ENCODE measurements at places on chromosomes 12 and 14.

DNA sequence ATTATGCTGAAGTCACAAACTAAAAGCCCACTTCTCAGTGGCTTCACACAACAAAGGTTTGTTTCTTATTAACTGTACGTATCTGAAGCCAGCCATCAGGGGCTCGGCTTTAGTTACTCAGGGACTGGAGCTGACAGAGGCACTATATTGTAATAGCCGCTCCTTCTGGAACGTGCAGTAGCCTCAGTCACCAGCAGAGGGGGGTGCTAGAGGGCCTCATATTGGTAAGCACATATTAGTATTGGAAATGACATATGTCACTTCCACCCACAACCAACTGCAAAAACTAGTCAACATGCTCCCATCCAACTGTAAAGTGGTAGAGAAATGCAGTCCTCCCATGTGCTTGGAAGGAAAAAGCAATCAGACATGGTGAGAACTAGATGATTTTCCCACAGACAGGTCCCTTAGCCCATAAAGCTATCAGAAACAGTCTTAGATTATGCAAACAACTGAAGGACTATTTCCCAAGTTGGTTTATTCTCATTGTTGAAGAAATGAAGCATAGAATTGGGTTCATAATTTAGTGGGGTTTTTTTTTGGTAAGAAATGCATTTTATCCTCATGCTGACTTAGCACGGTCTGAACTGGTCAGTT is 183.6 kb upstream of the G2E3 start:
- peak; percentile 65 for DNase-seq

DNA sequence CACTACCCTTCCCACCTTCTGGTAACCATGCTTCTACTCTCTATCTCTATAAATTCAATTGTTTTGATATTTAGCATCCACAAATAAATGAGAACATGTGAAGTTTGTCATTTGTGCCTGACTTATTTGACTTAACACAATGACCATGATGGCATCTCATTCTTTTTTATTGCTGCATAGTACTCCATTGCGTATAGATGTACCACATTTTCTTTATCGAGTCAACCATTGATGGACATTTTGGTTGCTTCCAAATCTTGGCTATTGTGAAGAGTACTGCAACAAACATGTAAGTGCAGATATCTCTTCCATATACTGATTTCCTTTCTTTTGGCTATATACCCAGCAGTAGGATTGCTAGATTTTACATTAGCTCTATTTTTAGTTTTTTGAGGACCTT is 73.6 kb downstream of the PTPRQ start:
- no peak for DNase-seq

DNA sequence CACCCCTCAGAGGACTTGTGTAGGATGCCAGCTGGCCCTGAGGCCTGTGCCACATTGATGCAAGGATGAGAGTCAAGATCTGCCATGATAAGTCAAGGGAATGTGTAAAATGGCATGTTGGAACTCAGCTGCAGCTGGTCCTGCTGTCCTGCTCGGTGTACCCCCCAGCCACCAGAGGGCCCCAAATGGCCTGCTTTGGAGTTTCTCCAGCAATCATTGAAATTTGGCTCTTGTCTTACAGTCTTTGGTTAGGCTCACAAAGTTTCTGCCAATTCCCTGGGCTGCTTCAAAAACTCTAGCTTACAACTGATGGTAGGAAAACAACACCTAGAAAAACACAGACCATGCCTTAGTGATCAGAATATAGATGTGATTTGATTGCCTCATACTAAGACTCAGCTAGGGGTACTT is 76.8 kb downstream of the HSD17B6 start:
- peak; percentile 67 for DNase-seq

- DNase-seq: no peak
These were observed 101.6 kb downstream of the TSPAN9 start for GRCh38 chr12:3178671-3179313.

DNA sequence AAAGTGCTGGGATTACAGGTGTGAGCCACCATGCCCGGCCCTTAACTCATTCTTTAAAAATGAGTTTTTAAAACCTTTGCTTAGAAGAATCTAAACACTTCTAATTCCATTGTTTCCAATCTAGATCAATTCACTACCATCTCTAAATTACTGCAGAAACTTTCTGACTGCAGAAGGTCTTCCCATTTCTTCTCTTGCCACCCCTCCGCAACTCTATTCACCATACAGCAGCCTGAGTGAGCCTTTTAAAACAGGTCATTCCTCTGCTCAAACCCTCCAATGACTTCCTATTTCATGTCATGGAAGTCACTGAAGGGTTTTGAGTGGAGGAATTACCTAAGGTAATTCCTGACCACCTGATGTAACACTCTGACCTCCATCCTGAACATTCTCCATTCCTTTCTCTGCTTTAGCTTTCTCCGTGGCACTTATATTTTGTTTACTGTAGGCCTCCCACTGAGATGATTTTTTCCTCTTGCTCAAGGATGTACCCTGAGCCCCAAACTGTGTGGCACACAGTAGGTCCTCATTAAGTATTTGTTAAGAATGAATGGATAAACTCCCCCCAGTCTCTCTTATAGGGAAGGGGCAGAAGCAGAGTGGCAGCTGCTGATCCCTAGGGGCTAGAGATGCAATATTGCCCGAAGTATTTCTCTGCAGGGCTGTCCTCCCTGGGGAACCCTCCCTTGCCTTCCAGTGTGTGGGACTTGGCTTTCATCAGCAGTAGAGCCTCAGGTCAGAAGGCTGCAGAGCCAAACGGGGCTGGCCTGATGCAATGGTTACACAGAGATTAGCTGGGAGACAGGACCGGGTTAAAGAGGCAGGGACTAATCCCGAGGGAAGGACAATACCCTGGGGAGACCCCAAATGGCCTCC is 1.2 kb downstream of the DDIT3 start:
- DNase-seq: no peak

GRCh38 chr14:95831041-95831440 is 45.6 kb upstream of the TUNAR start:
- no peak for DNase-seq

DNA sequence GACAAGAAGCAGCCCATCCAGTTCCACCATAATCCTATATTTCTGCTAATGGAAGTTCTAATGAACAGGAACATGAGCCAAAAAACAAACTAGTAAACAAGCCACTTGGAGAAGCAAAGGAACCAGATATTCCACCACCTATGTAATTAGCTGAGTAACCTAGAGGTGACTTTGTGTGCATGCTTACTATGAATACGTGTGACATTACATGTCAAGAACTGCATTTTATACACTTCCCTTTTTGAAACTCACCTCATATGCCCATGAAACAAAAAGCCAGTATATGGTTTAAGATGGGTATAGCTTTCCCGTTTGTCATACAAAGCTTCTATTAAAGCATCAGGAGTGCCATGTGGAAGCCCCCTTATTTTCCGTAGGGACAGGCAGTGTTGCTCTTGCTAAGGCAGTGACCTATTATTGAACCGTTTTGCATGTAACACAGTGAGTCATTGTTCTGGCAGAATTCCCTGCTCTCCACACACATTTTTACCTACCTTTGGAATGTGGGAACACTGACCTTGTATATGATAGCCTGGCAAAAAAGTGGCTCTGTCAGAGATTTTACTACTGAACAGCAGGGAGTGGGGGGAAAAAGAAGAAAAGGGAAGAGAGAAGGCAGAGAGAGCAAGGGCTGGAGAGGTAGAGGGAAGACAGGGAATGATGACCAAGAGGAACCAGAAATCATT is 34.8 kb upstream of the FRMD6 start:
- no peak for DNase-seq

- peak; percentile 88 for DNase-seq
These were observed 3.8 kb downstream of the ENDOU start for GRCh38 chr12:47721431-47721973.

GRCh38 chr12:102051431-102051965 is 10.3 kb downstream of the WASHC3 start:
- DNase-seq: peak; percentile 36

Data from common myeloid progenitor, CD34-positive (primary cell).